ENCODE measurements at places on chromosomes 6 and 20. TPM values are rescaled to one million over a fixed set of nuclear protein-coding genes. Genes with fewer than 3 reads are reported as not detected.

- peak; percentile 33 for DNase-seq
Observed at GRCh38 chr20:23143098-23143497, 57.0 kb upstream of the CD93 start.

DNA sequence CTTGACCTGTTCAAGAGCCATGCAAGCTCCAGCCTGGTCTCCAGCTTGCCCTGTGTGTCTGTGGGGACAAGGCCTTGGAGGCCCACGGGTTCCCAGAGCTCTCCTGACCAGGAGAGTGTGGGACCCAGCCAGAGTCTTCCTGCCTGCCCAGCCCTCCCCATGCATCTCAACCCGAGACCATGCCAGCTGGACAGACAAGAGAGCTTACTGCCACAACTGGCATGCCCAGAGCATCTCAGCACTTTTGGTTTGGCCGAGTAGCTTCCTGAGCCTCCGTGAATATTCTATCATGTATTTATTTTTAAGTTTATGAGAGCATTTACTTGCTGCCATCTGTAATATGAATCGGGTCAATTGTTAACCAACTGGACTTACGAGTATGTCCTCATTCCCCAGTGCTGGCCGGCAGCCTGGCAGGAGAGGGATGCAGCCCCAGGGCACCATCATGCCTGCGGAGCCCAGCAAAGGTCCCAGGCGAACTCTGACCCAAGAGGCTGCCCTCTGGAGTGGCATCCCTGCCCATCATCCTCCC is 14.9 kb downstream of the IP6K3 start:
- DNase-seq: no peak

- DNase-seq: no peak
Observed at GRCh38 chr20:44959082-44959637, 1.0 kb downstream of the TOMM34 start.

DNA sequence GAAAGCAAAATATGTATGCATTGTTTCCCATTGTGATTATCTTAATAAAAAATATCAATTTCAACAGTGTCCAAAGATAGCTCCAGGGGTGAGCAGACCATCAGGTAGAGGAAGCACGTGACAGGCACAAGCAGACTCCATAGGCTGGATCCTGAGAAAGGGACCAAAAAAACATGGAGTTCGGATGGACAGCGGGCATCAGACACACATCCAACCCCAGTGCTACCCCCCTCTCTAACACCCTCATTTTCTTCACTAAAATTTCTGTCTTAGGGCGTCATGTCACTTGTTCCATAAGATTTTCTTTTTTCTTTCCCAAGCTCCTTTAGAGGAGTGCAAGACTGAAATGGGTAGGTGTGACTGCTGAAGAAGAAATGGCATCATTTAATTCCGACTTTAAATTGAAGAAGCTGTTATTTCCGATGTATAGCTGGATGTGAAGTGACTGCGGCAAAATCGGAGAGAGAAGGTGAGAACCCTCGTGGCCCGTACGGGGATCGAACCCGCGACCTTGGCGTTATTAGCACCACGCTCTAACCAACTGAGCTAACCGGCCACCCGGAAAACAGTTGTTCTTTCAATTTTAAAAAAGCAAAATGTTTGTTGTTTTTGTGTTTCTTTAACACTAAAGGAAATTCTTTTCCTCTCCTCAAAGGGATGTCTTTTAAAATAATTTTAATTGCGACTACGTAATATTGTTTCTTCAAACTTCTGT is 10.3 kb upstream of the PRSS16 start:
- peak; percentile 72 for DNase-seq

DNA sequence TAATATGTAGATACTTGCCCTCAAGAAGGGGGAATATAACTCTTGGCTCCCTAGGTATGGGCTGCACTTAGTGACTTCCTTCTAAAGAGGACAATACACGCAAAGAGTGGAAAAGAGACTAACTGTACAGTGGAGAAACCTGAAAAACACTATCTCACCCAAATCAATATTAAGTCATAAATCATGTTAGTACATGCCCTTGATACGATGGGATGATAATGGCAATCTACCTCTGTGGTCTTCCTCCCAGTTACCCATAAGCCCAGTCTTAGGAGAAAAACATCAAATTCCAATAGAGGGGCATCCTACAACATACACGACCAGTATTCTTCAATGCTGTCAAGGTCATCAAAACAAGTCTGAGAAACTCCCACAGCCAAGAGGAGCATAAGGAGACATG is 1.3 kb downstream of the TRIM26 start:
- DNase-seq: no peak

GRCh38 chr6:35089216-35089934 is 51.8 kb downstream of the TCP11 start:
- DNase-seq: no peak

- DNase-seq: no peak
Observed at GRCh38 chr6:93917216-93917615, 497.9 kb upstream of the EPHA7 start.

DNA sequence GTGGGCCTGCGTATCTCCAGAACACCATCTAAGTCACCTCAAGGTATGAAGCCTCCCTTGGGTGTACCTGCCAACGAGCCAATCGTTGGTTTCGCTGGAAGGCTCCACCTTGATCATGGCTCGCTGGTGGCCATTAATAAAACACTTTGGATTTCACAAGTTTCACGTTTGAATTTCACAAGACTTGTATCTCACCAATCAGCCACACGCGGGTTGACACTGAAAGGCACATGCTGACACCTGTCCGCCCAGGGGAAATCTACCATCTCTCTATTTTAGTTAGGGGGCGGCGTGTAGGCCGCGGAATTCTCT is 586 bp upstream of the HMGA1 start:
- DNase-seq: no peak

DNA sequence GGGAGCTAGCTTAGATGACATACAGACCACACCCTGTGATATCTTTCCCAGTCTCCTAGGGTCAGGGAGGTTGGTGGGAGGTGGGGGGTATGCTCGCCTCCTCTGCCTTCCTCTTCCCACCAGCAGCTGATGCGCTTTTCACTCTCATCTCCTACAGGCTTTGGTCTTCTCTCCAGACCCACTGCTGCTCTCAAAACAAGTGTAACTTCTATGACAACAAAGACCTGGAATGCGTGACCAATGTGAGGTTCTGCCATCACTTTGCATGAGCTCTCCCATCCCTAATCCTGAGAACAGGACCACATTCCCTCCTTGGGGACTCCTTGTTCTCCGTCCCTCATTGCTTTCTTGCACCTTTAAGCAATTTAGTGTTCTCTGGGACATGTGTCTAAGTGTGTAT is 2.7 kb downstream of the CTSA start:
- no peak for DNase-seq

DNA sequence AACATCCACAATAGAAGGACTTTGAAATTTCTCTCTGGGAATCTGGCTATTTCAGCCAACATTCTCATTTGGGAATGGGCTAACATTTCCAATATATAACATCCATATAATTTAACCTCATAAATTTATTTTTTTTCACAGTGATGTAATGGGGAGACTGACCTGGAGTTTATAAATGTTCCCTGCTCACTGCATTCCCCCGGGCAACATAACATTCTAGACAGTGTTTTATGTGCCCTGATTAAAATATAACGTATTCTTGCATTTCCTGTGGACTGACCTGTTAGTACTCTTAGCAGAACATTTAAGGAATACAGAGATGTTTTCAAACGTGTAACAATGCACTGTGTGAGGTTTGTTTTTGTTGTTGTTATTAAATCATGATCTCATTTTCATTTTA is 20.9 kb downstream of the TSHZ2 start:
- no peak for DNase-seq

GRCh38 chr6:46044881-46045617 is 29.4 kb upstream of the CLIC5 start:
- peak; percentile 59 for DNase-seq

DNA sequence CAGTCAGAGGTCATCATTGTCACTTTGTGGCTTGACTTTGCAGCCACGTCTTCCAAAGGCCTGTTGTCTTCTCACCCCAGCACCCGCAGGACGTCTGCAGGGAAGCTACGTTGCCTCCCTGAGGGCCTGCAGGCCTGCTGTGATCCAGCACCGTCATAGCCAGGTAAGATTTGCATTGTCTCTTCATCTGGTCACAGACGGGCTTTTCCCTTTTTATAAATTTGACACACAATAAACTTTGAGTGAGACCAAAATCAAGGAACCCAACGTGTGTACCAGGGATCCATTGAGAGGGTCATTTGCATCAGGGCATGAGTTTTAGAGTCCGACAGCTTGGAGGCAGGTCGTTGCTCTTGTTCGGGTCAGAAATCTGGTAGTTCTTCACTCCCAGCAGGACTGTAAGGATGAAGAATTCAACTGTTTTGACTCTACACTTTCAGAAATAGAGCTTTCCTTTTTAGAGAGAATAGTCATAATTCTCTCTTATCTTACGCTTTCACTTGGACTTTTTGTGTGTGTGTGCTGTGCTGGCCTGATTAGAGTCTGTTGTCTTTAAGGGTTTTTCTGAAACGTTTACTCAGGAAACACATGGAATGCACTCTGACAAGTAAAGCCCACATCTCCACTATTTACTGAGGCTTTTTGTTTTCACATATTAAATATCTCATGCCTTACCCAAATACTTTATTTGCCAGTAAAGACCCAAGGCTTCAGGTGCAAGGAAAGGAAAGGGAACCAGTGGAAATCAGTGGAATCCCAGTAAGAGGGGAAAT is 177.2 kb upstream of the TAB2 start:
- no peak for DNase-seq

DNA sequence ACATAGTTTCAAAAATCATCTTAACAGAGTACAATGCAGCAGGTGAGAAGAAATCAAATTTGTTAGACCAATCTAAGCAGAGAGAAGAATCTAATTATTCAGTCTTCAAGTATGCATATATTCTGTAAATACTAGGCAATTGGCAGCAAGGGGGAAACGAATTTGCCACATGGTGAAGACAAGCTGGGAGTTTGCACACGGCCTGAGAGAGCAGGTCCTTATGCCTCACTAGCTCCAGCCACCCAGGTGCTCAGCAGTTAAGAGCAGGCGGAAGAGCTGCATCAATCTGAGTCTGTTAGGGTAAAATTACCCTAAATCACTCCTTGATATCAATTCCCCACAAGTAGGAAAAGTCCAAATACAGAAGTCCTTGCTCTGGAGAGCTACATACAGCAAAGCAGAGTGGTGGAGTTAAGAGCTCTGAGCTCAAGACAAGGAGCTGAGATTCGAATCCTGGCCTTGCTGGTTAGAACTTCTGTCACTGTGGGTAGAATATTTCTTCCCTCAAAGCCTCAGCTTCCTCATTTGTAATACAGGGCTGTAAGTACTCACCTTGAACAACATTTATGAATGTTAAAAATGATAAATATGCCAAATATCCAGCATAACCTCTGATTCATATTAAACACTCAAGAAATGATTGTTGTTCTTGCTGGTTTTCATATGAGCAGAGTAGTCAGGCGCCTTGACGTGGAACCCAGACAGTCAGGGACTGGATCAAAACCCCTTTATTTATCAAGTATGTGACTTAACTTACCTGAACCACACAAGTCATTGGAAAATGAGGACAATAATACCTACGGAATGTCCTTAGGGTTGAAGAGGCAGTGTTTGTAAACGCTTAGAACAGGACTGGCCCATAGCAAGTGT is 444.2 kb downstream of the CDH26 start:
- no peak for DNase-seq

DNA sequence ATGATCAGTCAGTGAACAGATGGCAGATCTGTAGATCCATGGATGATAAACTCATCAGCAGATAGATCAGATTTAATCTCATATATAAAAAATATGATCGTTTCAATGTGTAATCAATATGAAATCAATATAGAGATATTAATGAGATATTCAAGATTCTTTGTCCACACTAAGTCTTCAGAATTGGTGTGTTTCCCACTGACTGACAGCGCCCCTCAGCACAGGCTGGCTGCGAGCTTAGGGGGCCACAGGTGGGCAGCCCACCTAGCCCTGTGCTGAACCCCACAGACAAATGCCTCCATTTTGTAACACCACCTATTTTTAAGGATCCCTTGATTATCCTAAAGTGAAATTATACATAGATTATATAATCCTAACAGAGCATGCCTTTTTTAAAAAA is 32.3 kb downstream of the FRMD1 start:
- no peak for DNase-seq

GRCh38 chr20:4151991-4152695 is 136.8 kb upstream of the RNF24 start:
- DNase-seq: peak; percentile 80

GRCh38 chr20:38066969-38067716 is 33.6 kb downstream of the RPRD1B start:
- no peak for DNase-seq

GRCh38 chr6:35894776-35895175 is 26.1 kb downstream of the SRPK1 start:
- no peak for DNase-seq

DNA sequence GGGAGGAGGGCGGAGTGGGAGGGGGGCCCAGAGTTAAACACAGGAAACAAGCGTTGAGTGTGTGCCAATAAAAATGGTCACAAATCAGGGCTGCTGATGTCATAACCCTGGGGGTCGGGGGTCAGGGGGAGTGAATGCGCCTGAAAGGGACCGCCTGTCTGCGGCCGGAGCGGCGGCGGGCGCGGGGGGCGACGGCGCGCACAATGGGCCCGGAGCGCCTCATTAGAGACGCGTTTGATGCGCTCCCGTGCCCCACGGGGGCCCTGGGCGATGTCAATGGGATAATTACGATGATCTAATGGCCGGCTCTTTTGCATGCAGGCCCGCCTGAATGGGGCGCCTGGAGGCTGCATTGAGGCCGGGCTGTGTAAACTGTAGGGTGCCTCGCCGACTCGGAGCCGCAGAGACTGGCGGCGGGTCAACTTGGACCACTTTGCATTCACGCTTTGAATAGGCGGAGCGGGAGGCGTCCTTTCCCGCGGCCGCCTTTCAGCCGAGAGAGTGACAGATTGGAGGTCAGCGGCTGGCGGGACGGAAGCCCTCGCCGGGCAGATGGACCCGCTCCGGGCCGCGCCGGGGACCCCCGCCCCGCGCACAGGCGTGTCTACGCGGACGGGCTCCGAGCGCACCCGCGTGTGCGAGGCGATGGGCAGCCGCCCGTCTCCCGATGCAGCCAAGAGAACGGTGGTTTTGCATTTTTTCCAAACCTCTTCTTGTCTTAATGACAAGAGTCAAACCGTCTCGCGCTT is 296.1 kb downstream of the TFAP2C start:
- no peak for DNase-seq

The GABRR1 gene
- not detected for total RNA-seq

The AGPAT4 gene
- 15.1 TPM for total RNA-seq

The B3GAT2 gene
- total RNA-seq: not detected

The TMEM239 gene
- total RNA-seq: not detected

The HLA-DRB1 gene
- total RNA-seq: 0.17 TPM

The TCF19 gene
- total RNA-seq: 37.6 TPM

The IRF4 gene
- not detected for total RNA-seq

The OR2B6 gene
- total RNA-seq: not detected

The MEI4 gene
- total RNA-seq: not detected

Measured in Caki2 (cell line).